NCI-H1930 (cell line): ENCODE measurements at places on chromosomes 4 and X.

- DNase-seq = no peak
These were observed 134.7 kb upstream of the USP9X start for GRCh38 chrX:40950546-40950945.

DNA sequence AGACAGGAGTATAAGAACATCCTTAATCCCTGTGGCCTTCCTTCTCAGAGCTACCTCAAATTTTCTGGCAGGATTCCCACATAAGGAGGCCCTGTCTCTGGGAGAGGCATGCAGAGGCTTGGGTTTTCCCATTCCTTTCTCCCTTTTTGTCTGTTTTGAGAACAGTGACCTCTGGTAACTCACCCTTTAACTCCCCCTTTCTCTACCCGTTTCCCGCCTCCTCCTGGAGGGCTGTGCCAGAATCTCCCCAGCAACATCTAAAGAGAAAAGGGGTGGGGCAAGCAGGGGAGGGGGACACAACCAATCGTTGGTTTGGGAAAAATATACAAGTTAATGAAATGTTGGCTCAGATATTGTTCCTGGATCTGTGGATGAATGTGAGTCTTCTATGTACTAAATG is 303.7 kb upstream of the IRS4 start:
- no peak for DNase-seq

DNA sequence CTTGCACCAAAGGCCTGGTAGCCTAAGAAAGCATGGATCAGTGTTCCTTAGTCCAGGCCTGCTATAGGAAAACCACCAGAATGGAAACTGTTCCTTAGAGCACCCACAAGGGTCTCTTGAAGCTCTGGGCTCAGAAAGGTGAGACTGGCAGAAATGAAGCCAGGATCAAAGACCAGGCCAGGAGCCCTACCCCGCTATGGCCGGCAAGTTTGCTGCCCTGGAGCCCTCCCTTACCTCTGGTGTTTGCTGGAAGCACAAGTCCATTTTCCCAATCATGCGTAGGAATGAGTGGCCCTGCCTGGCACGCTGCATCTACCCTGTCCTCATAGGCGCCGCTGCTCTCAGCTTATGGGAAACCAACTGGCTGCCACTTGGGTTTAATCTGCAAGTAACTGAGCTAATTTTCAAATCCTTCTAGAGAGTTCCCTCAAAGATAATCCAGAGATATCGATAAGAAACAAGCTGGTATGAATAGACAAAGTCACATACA is 37.4 kb downstream of the BCOR start:
- DNase-seq = no peak

GRCh38 chr4:56973336-56973735 is 4.1 kb downstream of the NOA1 start:
- DNase-seq = no peak

- DNase-seq = no peak
These were observed 65.5 kb downstream of the MAML3 start for GRCh38 chr4:140088323-140088967.

DNA sequence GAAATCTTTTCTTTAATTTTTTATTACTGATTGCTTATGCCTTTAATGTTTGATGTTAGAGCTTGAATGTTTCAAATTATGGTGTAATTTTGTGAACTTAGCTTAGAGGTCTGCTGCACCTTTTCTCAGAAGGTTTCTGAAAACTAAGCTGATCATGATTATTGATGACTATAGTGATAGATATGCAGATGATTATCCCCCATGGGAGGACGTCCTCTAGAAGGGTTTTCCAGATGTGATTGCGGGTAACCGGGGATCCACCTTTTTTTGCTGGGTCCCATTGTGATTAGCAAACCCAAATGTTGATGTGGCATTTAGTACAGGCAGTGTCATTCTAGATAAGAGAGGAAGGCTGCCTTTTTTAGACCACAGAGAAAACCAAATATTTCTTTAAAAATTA is 272.9 kb downstream of the FBXO8 start:
- DNase-seq = no peak

- DNase-seq = no peak
These were observed 39.9 kb upstream of the SPINK2 start for GRCh38 chr4:56861360-56861759.
